T-cell (primary cell): ENCODE measurements at places on chromosomes 12 and 14. TPM values are rescaled to one million over a fixed set of nuclear protein-coding genes. Genes with fewer than 3 reads are reported as not detected.

DNA sequence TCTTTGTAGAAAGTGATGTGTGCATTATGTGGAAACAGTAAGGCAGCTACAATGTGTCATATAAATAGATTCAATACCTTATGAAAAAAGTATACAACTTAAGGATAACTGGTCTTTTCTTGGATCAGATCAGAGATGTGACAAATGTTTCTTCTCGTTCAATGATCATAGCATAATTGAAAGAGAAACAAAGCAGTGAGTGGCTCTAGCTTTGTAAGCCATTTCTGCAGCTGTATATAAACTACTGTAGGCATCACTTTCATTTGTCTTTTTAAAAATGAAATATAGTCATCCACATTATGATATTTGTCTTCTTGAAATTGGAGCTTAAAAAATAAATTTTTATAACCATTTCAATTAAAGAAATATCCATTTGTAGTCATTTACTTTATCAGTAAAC lies 63.8 kb upstream of the LMO3 start:
- no peak for DNase-seq

DNA sequence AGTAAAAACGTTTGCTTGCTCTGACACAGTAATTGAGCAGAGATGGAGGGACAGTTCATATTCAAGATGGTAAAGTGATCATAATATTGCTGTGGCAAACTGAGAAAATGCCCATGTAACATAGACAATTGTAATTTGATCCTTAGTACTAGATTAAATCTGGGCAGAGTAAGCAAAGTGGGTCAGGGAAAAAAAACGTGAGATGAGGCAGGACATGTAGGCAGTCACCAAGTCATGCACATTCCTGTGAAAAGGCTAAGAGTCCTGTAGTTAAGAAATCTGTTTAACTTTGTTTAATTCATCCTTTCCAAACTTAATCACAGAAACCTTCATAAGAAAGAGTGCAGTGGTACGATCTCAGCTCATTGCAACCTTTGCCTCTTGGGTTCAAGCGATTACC lies 16.1 kb downstream of the BTBD7 start:
- no peak for DNase-seq

- no peak for DNase-seq
Observed at GRCh38 chr14:21023174-21023573, 1.7 kb downstream of the NDRG2 start.

DNA sequence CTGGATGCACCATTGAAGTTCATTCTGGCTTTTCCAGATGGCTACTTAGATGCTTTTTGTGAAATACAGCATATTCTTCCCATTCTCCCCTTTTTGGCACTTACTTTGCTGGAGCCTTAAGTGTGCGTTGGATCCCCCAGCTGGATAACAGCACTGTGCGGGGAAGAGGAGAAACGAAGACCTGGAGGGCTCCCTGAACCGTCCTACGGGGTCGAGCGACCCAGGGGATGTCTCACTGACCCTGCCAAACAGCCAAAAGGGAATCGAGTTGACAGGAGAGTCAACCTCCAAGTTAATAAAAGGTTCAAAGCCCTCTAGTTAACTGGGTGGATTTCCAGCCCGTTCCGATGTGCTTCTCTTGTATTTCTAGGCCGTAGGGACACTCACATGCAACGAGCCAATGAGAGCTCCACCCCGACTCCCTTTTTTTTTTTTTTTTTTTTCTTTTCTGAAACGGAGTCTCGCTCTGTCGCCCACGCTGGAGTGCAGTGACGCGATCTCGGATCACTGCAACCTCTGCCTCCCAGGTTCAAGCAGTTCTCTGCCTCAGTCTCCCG lies 1.0 kb upstream of the CAMKK2 start:
- no peak for DNase-seq

DNA sequence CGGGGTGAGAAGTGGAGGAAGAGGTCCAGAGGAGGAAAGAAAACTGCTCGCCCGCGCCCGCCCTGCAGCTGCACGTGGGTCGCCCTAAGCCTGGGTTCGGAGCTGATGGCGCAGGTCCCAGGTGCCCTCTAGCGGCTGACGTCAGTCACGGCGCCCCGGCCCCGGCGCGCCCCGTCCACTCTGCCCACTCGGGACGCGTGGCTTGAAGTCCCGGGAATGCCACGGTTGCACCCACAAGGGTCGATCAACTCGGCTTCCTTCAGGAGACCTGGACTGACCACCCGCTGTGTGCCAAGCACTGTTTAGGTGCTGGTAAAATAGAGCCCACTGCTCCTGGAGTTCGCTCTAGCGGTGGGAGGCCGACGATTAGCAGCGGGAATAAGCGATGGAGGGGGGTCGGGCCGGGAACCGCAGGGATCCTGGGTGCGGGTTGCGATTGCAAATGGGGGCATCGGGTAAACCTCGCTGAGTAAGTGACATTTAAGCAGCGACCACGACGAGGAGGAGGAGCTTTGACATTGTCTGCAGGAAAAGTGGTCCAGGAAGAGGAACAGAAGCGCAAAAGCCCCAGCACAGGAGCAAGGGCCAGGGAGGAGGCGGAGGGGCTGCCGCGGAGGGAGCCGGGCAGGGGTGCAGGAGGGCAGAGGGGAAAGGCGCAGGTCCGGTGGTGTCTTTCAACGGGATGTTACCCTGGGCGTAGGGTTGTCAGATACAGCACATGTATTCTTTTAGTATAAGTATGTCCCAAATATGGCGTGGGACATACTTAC lies 5.1 kb upstream of the ZNF839 start:
- peak; percentile 65 for DNase-seq

The FOXG1 gene
- total RNA-seq = not detected
